ENCODE measurements at places on chromosomes 16 and 17.

DNA sequence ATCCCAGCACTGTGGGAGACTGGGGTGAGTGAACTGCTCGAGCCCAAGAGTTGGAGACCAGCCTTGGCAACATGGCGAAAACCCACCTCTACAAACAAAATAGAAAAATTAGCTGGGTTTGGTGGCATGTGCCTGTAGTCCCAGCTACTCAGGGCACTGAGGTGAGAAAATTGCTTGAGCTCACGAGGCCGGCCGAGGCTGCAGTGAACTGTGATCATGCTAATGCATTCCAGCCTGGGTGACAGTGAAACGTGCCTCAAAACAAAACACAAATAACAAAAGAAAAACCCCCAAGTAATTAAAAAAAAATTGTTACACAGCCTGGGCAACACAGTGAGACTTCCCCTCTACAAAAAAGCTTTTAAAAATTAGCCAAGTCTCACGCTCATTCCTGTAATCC, 5.0 kb downstream of the CCDC47 start:
- no peak for DNase-seq

- no peak for DNase-seq
Observed at GRCh38 chr17:63267846-63268245, 178.3 kb downstream of the CYB561 start.

GRCh38 chr16:86222547-86222946, 287.8 kb upstream of the FOXF1 start:
- no peak for DNase-seq

DNA sequence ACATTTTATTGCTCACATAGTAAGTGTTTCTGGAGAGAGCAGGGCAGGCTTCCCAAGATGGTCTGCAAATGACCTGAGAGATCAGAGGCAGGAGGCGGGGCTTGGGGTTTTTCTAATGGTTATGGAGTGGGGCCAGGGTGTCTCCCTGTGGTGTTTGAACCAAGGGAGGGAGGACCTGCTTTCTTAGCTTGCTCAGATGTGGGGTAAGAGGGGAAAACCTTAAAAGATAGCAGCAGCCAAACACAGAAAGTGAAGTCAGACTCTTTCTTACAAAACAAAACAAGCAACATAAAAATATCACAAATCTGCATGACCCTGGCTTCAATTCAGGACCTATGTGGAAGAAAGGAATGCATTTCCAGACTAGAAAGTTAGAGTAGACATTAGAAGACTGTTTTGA, 22.9 kb upstream of the DNAJA2 start:
- no peak for DNase-seq

- peak; percentile 79 for DNase-seq
Observed at GRCh38 chr17:56819431-56820145, 14.1 kb downstream of the C17orf67 start.

Measured in HuH-7.5 (cell line).